ENCODE measurements at places on chromosomes 7 and 10.
A peak's percentile ranks its signal among the peaks of the same experiment; 100 is the strongest.

GRCh38 chr7:326809-327232, 36.9 kb downstream of the FOXL3 start:
- no peak for DNase-seq

- peak; percentile 63 for DNase-seq
These were observed 43.5 kb downstream of the TLL2 start for GRCh38 chr10:96470116-96470743.

- DNase-seq, result no peak
These were observed 92.1 kb downstream of the ZNF277 start for GRCh38 chr7:112298543-112299100.

DNA sequence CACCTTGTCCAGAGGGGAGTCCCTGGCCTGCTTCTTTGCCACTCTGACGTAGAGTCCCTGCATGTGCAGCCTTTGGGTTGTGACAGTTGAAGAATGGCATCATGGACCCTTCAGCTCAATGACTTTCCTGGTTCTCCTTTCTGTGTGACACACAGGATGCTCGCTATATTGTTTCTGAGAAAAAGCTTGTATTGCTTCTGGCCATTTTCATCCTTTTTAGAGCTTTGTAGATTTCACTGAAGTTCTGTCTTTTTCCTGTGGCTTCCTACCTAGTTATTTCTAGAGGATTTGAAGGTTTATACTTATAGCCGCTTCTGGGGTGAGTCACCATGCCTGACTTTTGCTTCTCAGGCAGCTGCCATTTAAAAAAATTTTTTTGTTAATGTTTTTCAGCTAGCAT, 27.0 kb downstream of the SND1 start:
- no peak for DNase-seq

DNA sequence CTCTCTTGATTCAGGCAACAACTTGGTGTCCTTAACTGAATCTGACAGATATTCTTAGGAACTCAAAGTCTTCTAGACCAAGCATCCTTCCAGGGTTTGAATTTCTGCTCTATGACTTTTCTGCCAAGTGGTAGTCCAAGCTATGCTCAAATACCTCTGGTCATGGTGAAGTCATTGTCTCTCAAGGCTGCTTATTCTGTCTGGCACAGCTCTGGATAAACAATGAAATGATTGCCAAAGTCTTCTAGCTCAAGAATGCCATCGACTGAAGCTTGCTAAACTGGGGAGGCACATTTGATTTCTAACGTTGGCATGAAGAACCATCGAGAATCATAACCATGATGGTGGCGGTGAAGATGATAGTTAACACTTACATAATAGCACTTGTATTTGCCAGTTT, 116.2 kb upstream of the MKX start:
- no peak for DNase-seq

- peak; percentile 83 for DNase-seq
These were observed 121.9 kb downstream of the PTPRZ1 start for GRCh38 chr7:121994625-121995410.

GRCh38 chr10:71188201-71188600, 24.2 kb upstream of the UNC5B start:
- DNase-seq, result no peak

- DNase-seq, result no peak
These were observed 1.6 kb upstream of the ADARB2 start for GRCh38 chr10:1738950-1739349.

DNA sequence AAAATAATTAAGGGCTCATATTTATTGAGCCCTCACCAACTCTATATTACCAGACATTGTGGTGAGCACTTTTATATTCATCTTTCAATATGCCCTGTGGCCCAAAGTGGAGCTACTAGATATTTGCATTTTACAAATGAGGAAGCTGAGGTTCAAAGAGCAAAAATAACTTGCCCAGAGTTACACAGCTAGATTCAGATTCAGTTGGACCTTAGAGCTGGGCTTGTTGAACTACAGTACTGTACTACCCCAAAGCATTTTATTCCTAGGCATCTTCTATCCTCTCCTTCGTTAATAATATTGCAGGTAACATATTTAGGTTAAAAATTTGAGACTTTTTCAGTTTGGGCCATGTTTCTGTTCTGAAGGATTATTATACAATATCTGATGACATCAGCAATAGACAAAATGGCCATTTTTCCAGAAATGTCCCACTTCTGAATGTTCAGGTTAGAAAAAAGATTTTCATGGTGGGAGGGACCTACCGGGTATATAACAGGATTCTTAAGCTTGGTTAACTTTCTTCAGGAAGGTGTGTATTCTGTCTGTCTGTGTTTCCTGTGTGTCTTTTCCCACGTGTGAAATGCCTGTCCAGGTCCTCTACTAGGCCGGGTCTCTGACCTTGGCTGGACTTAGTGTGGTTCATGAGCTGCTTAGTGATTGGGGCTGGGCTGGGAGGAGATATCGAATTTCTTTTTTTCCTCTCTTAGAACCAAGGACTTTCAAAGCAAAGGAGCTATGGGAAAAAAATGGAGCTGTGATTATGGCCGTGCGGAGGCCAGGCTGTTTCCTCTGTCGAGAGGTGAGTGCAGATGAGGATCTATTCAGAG, 13.6 kb downstream of the PRXL2A start:
- no peak for DNase-seq

DNA sequence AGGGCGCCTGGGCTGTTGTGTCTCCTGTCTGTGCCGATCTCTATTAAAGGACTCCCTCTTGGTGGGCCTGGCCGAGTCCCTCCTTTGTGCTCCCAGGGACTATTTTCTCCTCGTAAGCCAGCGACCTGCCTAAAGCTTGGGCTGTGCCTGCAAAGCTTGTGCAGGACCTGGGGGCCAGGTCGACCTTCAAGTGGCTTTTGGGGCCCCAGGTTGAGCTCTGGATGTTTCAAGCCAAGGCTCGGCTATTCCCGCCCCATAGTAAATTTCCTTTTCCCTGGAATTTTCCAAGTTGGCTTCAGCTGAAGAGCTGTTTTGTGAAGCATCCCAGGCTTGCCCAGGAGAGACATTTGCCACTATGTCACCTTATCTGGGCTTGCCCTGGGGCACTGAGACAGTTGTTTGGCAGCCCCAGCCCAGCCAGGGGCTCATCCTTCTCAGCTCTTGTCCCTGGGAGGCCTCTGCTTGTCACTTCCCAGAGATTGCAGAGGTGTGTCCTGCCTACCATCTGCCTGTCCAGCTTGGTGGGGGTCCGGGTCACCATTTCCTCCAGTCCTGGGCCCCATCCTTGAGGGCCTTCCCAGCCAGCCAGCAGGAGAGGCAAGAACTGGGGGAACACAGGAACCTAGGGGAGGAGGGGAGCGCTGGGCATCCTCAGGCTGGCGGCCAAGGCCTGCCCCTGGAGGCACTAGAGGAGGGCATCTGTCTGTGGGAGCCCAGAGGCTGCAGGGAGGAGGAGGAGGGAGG, 20.2 kb downstream of the ZMIZ2 start:
- DNase-seq, result no peak
